ENCODE measurements at places on chromosomes 5 and 9.

- no peak for DNase-seq
Observed at GRCh38 chr5:147558826-147559225, 49.0 kb upstream of the DPYSL3 start.

- DNase-seq, result no peak
Observed at GRCh38 chr5:160744268-160745101, 107.5 kb downstream of the ATP10B start.

DNA sequence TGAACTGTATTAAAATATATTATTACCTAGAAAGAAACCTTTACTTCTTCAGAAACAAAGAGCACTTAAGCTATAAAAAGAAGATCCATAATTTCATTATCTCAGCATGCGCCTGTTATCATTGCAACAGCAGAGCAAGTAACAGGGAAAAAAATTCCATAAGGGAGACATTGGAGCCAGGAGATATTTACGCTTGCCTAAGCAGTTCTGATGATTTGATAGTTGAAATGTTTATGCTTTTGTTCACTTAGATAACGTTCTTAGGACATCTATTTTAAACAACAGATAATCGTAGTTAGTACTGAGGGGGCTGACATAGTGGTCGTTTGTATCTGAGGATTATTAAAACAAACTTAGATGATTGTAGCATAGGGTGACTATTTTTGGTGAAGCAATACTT is 252.5 kb downstream of the NNT start:
- DNase-seq, result no peak

- no peak for DNase-seq
Observed at GRCh38 chr5:134784946-134785620, 26.5 kb downstream of the DDX46 start.

DNA sequence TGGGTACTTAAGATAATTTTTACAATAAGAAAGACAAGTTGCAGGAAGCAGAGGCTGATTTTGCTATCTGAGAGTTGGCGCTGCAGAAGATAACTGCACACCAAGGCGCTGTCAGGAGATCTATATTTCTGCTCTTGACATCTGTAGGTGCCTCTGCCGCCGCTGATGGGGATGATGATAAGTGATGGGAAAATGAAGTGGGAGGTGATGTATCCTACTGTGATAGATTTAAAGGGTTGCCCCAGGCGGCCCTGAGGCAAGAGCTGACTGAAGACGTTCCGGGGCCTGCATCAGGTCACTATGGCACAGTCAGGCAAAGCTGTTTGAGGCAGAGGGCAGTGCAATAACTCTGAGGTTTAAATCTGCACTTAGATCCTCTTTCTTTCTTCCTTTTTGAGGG is 78.1 kb downstream of the SNCAIP start:
- DNase-seq, result no peak

- no peak for DNase-seq
Observed at GRCh38 chr9:111566234-111566633, 33.2 kb downstream of the PTGR1 start.

DNA sequence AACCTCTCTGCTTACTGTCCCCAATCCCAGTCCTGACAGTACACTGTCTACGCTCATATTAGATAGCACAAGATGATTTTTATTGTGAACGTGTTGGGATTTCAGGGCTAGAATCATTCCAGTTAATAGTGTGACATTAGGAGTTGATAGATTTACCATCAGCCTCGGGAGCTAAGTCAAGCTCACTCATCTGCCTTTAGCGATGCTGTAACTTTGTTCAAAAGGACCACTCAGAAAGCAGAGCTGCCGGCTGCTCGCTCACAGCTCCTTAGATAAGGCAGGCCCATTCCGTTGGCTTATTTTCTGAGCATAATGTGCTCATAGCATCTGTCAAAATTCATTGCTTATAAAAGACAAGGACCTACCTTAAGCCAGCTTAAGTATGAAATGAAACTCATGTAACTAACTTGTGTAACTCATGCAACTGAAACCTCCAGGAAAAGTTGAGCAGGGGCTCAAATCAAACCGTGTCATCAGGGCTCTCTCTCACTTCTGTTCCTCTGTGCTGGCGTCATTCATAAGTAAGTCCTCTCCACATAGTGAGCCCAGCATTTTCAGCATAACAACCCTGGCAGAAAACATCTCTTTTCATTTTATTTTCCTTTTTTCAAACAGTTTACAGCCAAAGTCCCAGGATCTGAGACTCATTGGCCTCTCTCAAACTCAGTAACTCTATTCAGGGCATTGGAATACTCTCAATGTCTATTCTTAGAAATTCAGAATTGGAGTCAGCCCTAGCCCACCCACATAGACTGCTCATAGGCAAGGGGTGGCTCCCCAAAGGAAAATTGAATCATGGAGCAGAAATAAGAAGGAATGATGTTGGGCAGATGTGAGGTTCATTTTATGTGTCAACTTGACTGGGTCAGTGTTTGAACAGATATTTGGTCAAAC is 208.8 kb downstream of the MAN2A1 start:
- DNase-seq, result no peak

DNA sequence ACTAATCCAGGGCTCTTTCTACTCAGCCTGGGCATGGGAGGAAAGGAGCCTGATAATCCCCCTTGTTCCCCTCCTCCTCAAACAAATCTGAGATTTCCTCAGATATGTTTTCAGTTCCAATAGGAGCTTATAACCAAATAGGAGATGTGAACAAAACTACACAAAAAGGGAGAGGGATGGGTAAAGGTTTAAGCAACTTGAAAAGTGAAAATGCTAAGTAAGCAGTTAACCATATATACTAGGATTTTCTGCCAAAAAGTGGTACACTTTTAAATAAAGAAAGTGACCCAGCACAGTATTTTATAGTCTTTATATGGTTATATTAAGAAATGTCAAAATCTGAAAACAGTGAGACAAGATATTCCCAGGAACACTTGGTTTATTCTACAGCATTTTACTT is 275.7 kb downstream of the BNC2 start:
- no peak for DNase-seq

- no peak for DNase-seq
Observed at GRCh38 chr9:83932011-83932410, 10.8 kb upstream of the KIF27 start.

DNA sequence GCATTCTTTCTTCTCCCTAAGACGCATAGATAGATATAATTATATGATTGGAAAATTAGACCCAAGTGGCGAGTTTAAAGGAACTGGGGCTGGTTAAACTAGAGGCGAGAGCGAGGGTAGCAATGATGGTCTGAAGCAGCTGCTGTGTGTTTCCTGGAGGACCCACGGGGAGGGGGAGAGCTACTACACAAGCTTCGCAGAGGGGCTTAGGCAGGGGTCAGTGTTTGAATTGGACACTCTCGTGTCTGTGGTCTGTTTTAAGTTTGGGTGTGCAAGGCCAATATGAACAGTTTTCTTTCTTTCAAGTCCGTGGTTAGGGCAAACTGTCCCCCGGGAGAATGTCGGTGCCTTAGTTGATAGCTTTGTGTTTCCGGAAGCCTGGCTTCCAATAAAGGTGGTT is 43.1 kb downstream of the PDZD2 start:
- no peak for DNase-seq

GRCh38 chr9:130448035-130448624 is 3.4 kb downstream of the ASS1 start:
- no peak for DNase-seq

- DNase-seq, result no peak
Observed at GRCh38 chr5:83092619-83093018, 15.3 kb downstream of the XRCC4 start.

Measured in CD4-positive, alpha-beta T cell treated with Interleukin-6 at 100 ng/mL for 8 hours (primary cell).